NCI-H2029 (cell line): ENCODE measurements at places on chromosomes 13 and 19.

DNA sequence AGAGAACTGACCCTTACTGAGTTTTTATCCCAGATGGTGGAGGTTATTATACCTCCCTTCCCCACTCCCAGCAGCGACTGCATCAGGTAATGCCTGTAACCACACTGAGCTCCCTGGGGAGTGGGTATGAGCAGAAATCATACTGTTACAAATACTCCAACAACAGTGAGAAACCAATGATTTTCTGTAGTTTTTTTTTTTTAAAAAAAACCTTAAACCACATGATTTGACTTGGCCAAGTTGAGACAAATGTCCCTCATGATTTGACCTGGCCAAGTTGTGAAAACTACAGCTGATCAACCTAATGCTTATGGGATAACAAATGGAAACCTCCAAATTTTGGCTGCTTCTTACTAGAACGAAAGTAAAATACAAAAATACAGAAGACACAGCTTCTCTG is 33.1 kb upstream of the SERP2 start:
- no peak for DNase-seq

GRCh38 chr13:110911880-110912279 is 3.0 kb downstream of the ANKRD10 start:
- DNase-seq, result no peak

DNA sequence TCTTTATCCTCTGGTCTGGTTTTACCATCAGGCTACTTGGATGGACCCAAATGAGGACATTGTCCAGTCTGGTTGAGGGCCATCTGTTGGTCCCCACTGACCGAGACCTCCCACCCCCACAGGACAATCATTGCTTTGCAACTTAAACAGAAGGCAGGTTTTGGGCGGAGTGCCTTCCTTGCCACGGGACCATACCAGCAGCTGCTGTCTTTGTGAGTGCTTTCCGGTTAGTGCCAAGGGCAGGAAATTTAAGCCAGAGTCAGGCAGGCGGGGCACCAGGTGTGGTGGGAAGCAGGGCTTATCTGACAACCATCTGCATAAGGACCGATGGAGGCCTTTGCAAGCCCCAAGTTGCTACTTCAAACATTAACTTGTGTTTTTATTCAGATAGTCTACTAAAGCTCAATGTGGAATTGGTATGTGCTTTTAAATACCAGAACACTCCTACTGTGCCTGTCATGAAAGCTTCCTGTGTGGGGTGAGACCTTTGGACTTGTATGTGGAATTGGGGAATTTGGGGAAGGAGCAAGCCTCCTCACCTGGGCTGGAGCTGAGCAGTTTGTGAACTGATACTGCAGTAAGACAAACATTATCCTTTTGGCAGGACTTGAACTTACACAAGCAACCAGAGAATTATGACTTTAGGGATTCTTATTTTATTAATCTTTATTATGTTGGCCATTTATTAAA is 39.3 kb upstream of the UBE2L5 start:
- no peak for DNase-seq

DNA sequence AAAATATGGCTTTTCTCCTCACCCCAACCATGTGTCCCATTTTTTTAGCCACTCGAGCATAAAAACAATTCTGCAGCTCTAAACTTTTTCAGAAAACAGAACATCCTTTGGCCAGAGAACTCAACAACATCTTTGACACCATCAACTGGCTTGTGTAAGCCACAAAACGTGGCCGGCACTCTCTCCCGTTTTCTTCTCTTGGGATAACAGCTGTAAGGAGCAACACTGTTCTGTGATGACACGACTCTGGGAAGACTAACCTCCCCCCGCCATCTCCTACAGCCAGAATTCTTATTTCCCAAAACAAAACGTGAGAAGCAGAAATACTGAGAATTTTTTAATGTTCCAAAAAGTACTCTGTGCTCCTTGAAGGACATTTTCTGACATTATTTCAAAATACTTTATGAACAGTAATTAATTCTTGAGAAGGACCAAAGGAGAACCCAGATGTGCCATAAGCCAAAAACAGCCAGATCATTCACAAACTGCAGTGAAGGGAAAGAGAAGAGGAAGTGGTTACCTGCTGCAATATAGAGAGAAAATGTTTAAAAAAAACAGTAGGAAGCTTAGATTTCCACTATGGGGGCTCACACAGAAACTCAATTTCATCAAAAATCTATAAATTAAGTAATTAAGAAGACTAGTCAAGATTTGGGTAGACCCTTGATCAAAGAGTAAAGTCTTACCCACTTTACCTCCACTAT is 25.8 kb downstream of the COL4A1 start:
- DNase-seq, result no peak

- DNase-seq, result peak; percentile 88
Measured at GRCh38 chr19:21463449-21464105, 41.8 kb upstream of the ZNF429 start.
